Fibroblast of skin of left biceps (primary cell): ENCODE measurements at places on chromosomes 7 and 10.

- no peak for DNase-seq
These were observed 11.2 kb downstream of the ZFYVE27 start for GRCh38 chr10:97748116-97748515.

DNA sequence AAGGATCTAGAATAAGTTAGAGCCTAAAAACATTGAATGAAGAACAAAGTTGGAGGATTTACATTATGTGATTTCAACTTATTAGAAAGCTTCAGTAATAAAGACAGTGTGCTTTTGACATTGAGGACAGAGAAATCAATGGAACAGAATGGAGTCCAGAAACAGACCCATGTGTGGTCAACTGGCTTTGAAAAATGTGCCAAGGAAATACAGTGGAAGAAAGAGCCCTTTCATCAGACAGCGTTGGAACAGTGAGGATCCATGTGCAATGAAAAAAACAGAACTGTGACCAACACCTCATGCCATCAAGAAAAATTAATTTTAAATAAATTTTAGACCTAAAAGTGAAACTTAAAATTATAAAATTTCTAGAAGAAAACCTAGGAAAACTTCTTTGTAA is 50.6 kb upstream of the LRRC18 start:
- no peak for DNase-seq

DNA sequence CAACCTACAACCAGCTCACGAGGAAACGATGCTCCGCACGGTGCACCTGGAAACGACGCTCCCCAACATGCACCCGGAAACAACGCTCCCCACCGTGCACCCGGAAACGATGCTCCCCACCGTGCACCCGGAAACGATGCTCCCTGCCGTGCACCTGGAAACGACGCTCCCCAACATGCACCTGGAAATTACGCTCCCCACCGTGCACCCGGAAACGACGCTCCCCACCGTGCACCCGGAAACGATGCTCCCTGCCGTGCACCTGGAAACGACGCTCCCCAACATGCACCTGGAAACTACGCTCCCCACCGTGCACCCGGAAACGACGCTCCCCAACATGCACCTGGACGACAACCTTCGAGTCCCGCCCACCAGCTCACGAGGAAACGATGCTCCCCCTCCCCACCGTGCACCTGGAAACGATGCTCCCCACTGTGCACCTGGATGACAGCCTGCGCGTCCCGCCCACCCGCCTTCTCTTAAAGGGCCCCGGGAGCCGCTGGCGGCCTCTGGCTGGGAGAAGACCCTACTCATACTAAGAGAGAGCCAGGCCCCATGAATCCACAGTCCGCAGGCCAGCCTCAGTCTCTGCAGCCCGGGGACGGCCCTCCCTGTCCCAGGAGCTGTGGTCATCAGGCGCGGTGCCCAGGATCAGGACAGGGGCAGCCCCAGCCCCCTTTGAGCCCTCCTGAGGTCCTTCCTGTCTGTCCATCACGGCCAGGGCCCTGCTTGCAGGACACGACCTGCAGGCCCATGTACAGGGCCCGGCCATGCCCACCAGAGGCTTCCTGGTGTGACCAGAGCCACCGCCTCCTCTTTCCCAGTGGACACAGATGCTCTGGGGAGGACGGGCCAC is 98.3 kb downstream of the PDGFA start:
- DNase-seq = no peak

GRCh38 chr10:45001381-45002148 is 842 bp downstream of the ZNF22 start:
- peak; percentile 15 for DNase-seq

DNA sequence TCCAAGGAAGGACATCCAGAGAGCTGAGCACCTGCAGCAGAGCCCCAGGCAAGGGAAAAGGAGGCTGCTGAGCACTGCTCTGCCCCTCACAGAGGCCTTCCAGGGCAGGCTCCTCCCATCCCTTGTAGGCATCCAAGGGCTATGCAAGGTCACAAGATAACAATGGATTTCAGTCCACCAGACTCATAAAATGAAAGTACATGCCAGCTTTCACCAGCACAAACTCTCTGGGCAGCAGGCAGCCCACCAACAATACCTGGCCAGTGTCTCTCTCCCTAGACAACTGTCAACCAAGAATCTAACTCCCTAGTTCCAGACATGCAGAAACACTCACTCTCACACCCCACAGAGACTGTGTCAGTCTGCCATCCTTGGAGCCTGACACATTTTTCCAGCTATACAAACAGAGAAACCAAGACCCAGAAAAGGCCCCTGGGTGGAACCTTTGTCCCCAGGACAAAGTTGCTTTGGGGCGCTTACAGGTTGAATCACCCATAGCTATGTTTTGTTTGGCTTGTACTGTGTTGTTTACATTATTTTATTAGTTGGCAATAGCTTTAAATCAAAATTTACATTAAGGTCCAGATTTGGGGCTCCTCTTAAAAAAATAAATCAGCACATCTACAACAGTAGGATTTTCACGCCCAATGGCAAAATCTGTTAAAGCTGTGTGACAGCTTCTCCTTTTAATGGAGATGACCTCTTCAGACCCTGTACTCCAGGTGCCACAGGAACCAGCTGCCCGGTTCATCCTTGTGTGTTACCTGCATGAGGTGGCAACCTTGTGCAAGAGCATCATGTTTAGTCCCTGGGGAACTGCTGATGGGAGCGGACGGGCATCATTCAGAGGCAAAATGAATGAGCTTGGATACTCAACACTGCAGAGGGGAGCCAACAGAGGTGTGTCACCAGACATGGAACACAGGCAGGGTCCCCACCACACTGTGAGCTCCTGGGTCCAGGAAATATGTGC is 5.2 kb downstream of the GRID1 start:
- no peak for DNase-seq
